ENCODE measurements at places on chromosomes 6 and 20.

GRCh38 chr20:7399575-7399974 is 540.7 kb downstream of the HAO1 start:
- DNase-seq: no peak

DNA sequence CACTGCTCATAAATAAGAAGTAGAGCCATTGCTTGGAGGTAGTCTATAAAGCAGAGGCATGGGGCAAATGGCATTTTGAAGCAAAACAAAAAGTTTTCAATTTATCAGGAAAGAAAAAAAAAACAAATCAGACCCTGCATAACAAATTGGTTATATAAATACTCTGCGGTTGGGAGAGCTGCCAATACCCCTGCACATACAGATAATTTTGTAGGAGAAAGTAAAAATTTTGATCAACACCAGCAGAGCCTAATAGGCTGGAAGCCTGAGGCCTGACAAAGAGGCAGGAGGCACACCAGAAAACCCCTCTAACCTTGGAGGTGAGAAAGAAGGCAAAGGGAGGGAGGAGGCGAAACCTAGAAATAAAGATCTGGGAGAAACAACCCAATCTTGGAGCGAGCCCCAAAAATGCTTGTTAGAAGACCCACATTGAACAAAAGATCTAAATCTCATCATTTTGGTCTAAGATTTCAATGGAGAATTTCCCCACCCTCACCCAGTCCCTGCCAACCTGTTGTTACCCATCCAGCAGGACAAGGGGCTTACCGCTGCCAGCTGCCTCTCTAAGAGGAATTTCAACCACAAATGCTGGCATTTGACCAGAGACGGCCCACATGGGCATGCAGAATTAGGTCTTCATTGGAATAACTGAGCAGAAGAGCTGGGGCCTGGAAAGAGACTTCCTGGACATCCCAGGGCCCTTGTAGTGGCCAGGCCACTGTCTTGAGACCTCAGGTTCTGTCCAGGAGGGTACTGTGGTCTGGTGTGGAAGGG is 28.4 kb downstream of the FOXA2 start:
- no peak for DNase-seq

DNA sequence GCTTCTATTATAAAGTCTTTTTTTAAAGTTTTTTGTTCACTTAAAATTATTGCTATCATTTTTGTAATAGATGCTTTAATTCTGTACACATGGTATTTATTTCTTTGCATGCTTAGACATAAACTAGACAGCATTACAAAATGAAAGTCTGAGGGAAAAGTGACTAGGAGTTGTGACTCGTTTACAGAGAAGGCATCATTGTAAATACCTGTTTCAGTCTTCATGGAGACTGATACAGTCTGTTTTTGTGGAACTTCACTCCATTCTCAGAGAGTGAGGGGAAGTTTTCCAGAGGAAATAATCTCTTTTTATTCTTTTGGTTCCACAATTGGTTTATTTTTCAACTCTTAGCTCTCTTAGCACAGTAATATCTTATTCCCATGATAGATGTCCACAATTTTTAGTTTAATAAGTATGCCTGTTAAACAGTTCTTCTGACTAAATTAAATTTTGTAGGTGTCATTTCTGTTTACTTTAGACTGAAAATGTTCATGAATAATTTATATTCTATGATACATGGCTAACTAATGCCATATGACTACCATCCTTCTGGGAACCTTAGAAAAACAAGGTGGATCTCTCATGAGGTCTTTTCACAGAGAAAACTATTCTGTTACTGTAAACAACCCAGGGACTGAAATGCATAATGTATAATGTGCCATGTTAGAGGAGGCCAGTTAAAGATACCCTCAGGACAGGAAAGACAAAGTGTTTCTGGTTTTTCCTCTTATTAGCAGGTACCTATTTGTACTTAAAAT is 69.2 kb downstream of the MYO6 start:
- no peak for DNase-seq

- DNase-seq: no peak
Measured at GRCh38 chr20:62695448-62696414, 12.9 kb upstream of the NTSR1 start.

DNA sequence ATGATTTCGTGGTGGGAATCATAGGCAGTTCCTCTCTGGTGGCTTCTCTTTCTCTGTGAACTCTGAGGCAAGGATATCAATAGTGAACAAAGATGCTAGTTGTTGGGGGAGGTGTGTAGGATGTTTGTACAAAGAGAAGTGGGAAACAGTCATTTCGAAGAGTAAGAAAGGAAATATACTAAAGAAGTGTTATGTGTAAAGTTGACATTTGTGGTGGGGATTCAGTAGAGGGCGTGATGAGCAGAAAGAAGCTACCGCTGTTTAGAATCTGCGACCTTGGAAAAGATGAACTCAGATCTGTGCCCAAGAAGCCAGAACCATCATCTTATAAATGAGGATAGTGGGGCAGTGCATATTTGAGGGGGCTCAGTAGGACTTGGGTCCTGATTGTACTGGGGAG is 11.4 kb downstream of the SLC35F1 start:
- DNase-seq: no peak

Data from NCI-H2081 (cell line).